Motor neuron (in vitro differentiated cells): ENCODE measurements at places on chromosomes 5 and 9.

GRCh38 chr5:102991802-102992201 is 128.1 kb downstream of the GIN1 start:
- no peak for ATAC-seq

DNA sequence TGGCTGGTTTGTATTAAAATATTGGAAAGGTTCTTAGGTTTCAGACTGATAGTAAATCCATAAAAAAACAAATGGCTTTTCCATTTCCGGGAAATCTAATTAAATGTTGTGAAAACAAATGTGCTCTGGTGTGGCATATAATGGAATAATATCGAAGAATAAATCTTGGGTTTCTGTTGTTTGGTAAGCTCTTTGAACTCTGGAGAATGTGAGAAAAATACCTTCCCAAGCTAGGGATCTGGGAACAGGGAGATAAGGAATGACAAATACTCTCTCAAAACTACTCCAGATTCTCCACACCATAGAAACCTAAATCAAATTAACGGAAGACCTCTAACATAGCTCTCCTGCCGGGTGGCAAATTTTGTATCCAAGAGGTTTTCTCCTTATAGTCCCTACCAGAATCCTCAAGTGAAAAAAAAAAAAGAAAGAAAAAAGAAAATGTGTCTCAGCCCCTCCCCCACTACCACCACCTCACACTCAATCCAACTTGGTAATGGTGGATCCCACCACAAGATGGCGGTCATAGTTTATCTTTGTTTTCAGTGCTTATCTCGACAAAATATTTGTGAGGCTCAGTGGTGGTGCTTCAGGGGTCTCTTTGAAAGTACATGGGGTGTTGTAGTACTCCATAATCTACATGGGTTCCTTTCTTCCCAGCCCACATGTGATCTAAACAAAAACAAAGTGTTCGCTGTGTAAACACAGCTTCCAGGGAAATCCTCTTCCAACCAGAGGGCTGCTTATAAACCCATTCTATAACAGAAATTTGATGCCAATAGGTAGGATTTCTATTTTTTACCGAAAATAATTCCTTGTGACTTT is 54.5 kb upstream of the FST start:
- peak; percentile 64 for ATAC-seq

- ATAC-seq: no peak
These were observed 13.5 kb downstream of the BASP1 start for GRCh38 chr5:17230808-17231525.

DNA sequence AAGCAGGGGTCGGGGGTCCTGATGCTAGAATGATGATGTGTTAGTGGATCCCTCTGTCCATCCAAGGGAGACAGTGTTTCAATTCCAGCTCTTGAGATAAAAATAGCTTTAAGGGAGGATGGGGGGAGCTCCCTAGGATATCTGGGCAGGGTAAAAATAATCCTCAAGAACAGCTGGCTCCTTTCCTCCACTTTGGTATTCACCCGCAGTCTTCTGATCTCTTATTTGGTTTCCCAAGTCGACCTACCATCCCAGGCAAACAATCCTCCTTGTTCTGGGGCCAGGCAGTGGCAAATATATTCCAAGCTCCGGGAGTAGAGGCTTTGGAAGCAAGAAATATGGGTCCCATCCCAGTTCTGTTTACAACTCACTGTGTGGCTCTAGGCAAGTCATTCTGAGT is 14.5 kb upstream of the COL27A1 start:
- ATAC-seq: no peak

DNA sequence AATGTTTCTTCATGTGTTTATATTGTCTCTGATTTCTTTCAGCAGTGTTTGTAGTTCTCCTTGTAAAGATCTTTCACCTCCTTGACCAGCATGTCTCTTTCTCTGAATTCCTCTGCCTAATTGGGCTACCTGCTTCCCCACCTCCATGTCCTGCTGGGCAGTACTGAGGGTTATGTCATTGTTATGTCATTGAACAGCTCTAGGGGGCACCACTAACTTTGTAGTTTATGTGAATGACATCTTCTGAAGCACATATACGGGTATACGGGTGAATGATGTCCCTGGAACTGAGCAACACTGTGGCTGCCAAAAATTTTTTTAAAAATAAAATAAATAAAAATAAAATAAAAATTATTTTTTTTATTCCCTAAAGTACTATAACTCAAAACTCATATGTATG is 16.9 kb upstream of the SNCAIP start:
- ATAC-seq: no peak

GRCh38 chr5:32302835-32303754 is 9.6 kb downstream of the MTMR12 start:
- ATAC-seq: no peak

DNA sequence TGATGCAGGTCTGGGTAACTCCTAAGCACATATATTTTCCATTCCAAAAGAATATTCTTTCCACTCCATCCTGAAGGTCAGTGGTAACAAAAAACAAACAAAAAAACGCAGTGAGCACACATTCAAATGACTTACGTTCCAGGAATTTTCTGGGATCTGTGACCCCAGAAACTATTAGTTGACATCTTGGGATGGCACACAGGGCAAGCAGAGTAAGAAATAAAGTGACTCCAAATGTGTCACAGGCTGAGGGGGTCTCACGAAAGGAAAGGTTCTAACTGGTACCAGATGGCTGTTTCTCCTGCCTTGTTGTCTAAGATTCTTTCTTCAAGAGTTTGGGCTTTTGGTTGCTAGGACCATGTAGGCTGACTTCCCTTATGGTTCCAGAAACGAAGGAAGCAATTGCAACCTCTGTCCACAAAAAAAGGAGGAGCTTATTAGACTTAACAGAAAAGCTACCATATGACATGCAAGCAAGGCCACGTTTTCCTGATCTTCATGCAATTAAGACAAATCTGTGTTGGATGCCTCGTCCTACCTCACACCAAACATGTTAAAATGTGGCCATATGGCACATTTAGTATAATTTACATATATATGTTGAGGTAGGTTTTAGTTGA is 32.7 kb downstream of the PTGS1 start:
- ATAC-seq: no peak

- ATAC-seq: peak; percentile 91
These were observed 298.1 kb upstream of the PANK3 start for GRCh38 chr5:168877132-168877892.
